Renal pelvis (tissue), 12 donors: ENCODE measurements at places on chromosomes 11 and 22. TPM values are rescaled to one million over a fixed set of nuclear protein-coding genes. Genes with fewer than 3 reads are reported as not detected.

Gene SEC14L2
- 8.1 TPM for polyA plus RNA-seq

GRCh38 chr11:33383075-33383919, 126.1 kb downstream of the HIPK3 start:
- DNase-seq: no peak

DNA sequence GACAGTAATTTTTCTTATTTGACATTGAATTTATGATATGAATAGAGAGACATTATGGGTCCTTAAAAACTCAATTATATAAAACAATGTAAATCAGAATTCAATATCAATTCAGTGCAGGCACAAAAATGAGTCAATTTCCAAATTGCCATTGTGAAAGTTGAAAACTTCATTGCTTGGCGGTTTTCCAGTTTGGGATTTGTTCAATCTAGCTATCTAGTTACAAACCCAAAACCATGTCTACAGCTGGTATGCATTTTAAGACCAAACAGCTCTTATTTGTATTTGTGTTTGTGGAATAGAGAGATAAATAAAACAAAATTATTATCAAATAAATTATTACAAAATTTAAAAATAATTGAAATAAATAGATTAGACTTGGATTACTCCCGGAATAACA, 1206.6 kb upstream of the RAG2 start:
- no peak for DNase-seq

- DNase-seq: peak; percentile 82
Observed at GRCh38 chr11:118078911-118079411, 2.1 kb downstream of the TMPRSS4 start.

- no peak for DNase-seq
Observed at GRCh38 chr11:95098826-95099225, 9.2 kb downstream of the ENDOD1 start.

- no peak for DNase-seq
Observed at GRCh38 chr11:105577641-105578040, 32.2 kb upstream of the GRIA4 start.

GRCh38 chr22:26852176-26852575, 194.8 kb downstream of the MIAT start:
- DNase-seq: no peak

GRCh38 chr11:104858882-104859775, 39.1 kb downstream of the CASP12 start:
- peak; percentile 50 for DNase-seq

GRCh38 chr11:359181-359714, 10.1 kb upstream of the B4GALNT4 start:
- DNase-seq: no peak

Gene CARD16
- polyA plus RNA-seq: 2.2 TPM

- DNase-seq: no peak
Observed at GRCh38 chr11:33953289-33953688, 61.4 kb upstream of the LMO2 start.

Gene RFPL2
- 0.28 TPM for polyA plus RNA-seq
